Germinal center (tissue), 1 donor: ENCODE measurements at places on chromosomes 4 and X.

GRCh38 chr4:67550451-67550850 lies 5.1 kb upstream of the CENPC start:
- no peak for DNase-seq

GRCh38 chr4:32135642-32136041 lies 1415.5 kb downstream of the PCDH7 start:
- no peak for DNase-seq

- no peak for DNase-seq
These were observed 36.9 kb downstream of the RP2 start for GRCh38 chrX:46873746-46874145.

- no peak for DNase-seq
These were observed 50.0 kb upstream of the TRIM2 start for GRCh38 chr4:153154007-153154975.

DNA sequence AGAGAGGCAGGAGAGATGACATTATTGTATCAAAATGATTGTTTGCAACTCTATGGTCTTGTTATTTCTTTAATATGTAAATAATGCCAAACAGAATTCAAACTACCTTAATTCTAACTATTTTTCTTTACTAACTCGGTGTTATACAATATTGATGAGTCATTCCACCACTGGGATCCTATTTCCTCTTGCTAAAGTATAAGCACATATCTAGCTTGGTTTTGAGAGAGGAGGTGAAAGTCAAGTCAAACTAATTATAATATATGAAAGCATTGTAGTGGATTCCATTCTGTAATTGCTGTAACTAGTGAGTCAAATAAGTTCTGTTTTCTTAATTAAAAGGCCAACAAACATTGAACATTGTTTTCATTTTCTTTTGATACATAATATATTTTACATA lies 837.6 kb downstream of the PDHA2 start:
- DNase-seq = no peak

- no peak for DNase-seq
These were observed 22.3 kb downstream of the NKX1-1 start for GRCh38 chr4:1383728-1384591.

DNA sequence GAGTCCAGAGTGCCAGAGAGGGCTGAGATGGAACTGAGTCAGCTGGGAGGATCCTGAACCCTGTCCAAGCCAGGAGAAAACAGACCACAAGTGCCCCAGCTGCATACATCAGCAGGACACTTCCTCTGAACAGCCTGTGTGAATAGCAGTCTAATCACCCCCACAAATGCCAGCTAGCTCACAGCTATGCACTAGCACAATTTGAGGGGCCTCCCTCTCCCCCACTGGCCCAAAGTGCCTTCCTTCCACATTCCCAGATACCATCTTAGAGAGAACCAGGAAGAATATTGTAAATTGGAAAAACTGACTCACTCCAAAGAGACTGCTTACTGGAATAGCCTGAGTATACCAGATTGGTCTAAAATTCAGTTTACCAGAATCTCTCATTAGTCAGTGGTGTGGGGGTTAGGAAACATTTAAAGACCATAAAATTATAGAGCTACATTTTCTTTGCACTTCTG lies 292.6 kb upstream of the KLF3 start:
- DNase-seq = no peak

- DNase-seq = no peak
These were observed 71.0 kb upstream of the MXD4 start for GRCh38 chr4:2332976-2333319.

DNA sequence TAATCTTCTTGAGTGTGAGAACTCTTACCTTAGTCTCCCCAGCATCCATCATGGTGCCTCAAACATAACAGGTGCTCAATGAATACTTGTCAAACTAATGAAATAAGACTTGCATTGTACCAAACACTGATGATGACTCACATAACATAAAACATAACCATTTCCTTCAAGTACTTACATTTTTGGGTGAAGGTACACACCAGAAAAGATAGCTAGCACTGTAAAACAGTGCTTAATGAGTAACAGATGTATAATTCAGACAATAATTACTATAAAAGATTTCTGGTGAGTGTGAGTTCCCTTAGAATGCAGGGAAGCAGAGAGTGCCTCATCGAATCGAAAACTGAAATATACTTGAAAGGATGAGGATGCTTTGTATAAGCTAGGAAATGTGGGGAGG lies 70.1 kb upstream of the HCCS start:
- DNase-seq = no peak

DNA sequence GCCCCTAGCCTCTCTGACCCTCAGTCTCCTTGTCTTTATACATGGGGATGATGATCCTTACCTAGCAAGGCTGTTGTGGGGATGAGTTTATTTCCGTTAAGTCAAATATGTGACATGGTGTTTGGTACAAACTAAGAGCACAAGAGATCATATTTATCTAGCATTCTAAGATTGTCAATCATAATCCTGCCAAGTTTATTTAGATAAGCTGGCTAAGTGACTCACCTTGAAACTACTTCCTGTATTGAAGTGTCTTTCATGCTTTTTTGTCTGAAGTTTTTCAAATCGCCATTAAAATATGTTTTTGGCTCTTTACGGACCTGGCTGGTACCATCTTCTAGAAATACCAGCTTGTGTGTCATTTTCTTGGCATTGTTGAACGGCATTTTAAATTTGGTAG lies 30.7 kb downstream of the MAP7D3 start:
- no peak for DNase-seq

DNA sequence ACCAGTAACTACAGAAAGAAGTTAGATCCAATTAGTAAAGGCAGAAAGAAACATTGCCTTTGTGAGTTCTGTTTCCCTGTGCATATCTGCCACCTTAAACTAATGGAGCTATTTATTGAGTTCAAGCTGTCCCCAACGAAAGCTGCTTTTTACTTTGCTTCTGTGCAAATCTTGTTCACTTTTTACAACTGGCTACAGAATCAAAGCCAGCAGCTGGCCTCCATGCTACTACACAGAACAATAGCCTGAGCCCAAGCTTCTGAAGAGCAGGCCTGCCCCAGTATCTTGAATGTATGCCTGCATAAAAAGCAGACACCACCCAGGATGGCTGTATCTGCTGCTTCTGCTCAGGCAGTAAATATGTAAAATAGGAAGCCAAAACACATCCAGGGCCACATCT lies 28.1 kb downstream of the ANK2 start:
- DNase-seq = no peak

DNA sequence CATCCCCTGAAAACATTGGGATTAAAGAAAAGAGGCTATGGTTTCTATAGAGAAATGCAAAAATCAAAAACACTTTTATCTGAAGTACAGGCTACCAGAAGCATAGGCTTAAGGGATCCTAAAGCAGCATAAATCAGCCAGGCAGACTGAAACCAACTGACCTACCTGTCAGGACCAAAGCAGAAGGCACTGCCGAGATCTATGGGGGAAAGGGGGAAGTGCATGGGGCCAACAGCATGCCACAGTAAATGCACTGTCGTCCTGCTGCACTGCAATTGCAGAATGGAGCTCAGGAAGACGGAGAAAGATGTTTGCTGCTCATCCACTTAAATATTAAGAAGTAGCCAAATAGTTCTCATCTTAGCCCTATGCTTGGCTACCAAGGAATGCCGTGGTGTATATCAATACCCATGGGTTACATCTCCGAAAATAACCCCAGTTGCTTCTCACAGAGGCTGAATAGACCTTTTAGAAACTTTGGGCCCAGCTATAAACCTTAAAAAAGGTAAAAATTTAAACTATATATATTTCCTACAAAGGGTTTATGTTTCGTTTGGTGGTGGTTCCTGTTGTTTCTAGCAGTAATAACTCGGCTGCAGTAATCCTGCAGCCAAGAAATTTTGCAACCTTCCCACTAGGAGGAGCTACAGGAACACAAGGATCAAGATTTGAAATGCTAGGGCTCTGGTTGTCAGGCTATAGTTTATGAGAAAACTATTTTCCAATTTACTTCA lies 312.2 kb upstream of the DIAPH2 start:
- no peak for DNase-seq

DNA sequence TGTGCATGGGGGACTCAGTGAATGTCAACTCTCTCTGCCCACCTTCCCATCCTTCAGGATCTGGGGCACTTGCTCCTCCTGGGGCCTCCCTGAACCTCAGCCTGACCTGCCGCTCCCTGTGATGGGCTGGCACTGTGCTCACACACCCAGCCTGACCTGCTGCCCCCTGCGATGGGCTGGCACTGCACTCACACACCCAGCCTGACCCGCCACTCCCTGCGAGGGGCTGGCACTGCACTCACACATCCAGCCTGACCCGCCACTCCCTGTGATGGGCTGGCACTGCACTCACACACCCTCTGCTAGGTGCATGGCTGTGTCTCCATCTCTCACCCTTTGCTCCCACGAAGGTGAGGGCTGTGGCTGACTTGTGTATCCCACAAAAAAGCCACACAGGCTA lies 103.4 kb downstream of the ABLIM2 start:
- no peak for DNase-seq
